MCF 10A (cell line): ENCODE measurements at places on chromosomes 1 and 21. TPM values are rescaled to one million over a fixed set of nuclear protein-coding genes. Genes with fewer than 3 reads are reported as not detected.

- H3K27ac ChIP-seq: no peak overlapping the region
- peaks cover 17% of the 10 kb centered on the region for H3K4me1 ChIP-seq
- H3K4me3 ChIP-seq: no peak overlapping the region
Measured at GRCh38 chr21:43761886-43762285, 14.2 kb downstream of the CSTB start.

GRCh38 chr1:220184506-220184905, 87.7 kb downstream of the RAB3GAP2 start:
- no peak for DNase-seq
- H3K27ac ChIP-seq: no peak overlapping the region
- no peaks in the 10 kb centered on the region for H3K4me1 ChIP-seq
- peaks cover 75% of the 10 kb centered on the region for H3K36me3 ChIP-seq
- no peak overlapping the region for H3K4me3 ChIP-seq

DNA sequence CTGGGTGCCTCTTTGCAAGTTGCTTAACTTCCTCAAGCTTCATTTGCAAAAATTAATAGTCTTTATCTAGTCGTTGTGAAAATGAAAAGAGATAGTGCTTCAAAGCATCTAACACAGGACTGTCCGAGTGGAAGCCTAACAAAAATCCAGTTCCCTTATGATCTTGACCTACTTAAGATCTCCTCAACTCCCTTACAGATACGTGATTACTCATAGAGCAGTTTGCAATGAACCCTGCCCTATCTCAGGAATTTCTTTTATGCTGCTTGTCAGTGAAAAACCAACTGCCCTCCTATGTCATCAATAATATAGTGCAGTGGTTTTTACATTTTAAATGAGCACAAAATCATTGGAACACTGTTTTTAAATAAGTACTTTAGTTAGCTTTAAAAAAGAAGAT, 314.3 kb downstream of the BACH1 start:
- no peaks in the 10 kb centered on the region for H3K36me3 ChIP-seq
- no peaks in the 10 kb centered on the region for H3K4me1 ChIP-seq
- H3K4me3 ChIP-seq: no peak overlapping the region
- no peak for DNase-seq

DNA sequence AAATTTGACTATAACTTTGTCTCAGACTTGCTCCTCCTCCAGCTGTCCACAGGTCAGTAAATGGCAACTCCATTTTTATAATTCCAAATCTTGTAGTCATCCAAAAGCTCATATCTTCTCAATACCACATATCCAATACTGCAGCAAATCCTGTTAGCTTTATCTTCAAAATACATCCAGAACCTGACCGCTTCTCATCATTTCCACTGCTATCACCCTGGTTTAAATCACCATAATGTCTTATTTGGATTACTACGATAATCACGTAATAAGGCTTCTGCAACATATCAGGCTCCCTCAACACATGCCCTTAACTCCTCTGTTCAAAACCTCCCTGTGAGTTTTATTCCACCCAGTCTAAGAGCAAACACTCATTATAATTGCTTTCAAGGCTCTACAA, 34.5 kb downstream of the ERO1B start:
- no peak overlapping the region for H3K27ac ChIP-seq
- H3K4me3 ChIP-seq: no peak overlapping the region
- H3K36me3 ChIP-seq: no peaks in the 10 kb centered on the region
- H3K4me1 ChIP-seq: no peaks in the 10 kb centered on the region

DNA sequence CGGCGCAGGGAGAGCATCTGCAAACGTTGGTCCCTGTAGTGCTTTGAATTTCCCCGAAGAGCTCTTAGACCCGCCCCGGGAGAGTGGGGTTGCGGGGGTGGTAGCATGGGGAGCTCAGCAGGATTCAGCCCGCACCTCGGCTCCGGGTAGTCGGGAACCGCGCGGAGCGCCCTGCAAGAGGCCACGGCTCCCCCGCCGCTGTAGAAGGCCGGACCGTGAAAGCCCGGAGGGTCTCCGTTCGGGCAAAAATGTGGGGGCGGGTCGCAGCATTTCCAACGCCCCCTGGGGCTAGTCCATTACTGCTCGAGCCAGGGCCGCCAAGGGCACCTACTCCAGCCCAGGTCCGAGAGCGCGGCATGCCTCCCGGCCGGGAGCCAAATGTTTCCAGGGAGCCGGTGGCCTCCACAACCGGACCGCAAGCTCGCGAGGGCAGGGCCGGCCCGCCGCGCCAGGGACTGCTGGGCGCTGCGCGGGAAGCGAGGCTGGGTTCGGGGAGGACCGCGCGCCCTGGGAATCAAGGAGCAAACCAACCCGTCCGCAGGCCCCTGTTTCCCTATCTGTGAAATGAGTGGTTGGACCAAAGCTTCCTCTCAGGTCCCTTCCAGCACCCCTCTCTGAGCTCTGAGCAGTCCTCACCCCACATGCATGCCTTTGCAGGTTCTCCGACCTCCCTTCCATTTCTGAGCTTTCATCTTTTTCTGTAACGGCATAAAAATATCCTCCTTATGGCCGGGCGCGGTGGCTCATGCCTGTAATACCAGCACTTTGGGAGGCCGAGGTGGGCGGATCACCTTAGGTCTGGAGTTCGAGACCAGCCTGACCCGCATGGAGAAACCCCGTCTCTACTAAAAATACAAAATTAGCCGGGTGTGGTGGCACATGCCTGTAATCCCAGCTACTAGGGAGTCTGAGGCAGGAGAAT, 775 bp upstream of the TMEM63A start:
- H3K4me3 ChIP-seq: peak overlapping the region; percentile 91
- H3K27ac ChIP-seq: peak overlapping the region; percentile 82

DNA sequence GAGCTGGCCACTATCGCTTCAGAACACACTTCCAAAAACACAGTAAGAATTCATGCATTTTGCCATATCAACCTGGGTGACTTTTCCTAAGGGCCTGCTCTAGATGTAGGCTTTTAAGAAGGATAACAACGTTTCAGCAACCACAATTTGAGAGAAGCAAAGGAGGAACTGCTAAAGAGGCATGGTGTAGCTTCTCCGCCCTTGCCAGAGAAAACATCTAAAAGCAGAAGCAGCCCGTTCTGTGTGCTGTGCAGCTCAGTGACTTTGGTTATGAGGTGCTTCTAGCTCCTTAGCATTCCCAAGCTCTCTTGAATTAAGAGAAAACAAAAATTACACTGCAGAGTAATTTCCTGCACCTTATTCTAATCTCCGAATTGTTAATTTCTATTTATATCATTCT, 2.7 kb downstream of the PER3 start:
- no peak for DNase-seq
- H3K27me3 ChIP-seq: no peaks in the 10 kb centered on the region
- H3K36me3 ChIP-seq: peaks cover 7% of the 10 kb centered on the region
- no peak overlapping the region for H3K27ac ChIP-seq

DNA sequence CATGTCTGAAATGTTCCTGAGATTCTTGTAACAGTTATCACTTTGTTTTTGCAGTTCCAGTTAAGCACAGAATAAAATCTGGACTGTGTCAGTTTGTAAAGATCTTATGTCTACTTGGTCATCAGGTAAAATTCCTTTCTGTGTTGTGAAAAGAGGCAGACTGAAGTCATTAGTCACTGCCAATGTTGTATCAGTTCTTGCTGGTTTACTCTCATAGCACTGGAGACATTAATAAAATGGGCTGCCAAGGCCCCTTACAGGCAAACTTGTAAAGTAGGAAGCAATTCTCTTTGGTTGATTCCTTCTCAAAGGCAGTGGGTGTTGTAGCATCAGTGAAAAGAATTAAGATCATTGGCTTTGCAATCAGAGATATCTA, 61.4 kb upstream of the ST6GALNAC3 start:
- H3K27ac ChIP-seq: no peak overlapping the region
- DNase-seq: no peak
- H3K4me1 ChIP-seq: no peaks in the 10 kb centered on the region
- H3K27me3 ChIP-seq: no peaks in the 10 kb centered on the region
- no peaks in the 10 kb centered on the region for H3K36me3 ChIP-seq
- H3K4me3 ChIP-seq: no peak overlapping the region

DNA sequence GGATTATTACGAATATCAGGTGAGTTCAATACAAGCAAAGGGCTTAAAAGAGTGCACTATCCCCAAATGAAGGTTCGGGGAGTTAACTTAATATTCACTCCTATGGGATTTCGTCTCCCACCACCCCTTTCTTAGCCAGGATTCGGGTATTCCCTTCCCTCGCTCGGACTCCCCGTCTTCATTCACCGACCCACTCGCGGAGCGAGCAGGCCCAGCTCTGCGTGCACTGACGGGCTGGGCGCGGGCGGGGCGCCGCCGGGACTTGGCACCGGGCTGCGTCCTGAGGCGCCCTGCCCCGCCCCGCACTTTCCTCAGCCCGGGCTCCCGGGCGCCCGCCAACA, 7.7 kb upstream of the MPZL1 start:
- H3K36me3 ChIP-seq: peaks cover 25% of the 10 kb centered on the region
- H3K4me1 ChIP-seq: peaks cover 12% of the 10 kb centered on the region
- H3K27me3 ChIP-seq: no peaks in the 10 kb centered on the region
- peak overlapping the region; percentile 91 for H3K27ac ChIP-seq

- no peaks in the 10 kb centered on the region for H3K27me3 ChIP-seq
- no peak overlapping the region for H3K27ac ChIP-seq
- DNase-seq: no peak
- no peaks in the 10 kb centered on the region for H3K4me1 ChIP-seq
Measured at GRCh38 chr1:248778906-248779305, 23.3 kb upstream of the LYPD8 start.

- H3K36me3 ChIP-seq: no peaks in the 10 kb centered on the region
- DNase-seq: peak; percentile 31
- H3K27me3 ChIP-seq: peaks cover 28% of the 10 kb centered on the region
- no peak overlapping the region for H3K4me3 ChIP-seq
Measured at GRCh38 chr1:48526008-48526710, 54.2 kb upstream of the SPATA6 start.

DNA sequence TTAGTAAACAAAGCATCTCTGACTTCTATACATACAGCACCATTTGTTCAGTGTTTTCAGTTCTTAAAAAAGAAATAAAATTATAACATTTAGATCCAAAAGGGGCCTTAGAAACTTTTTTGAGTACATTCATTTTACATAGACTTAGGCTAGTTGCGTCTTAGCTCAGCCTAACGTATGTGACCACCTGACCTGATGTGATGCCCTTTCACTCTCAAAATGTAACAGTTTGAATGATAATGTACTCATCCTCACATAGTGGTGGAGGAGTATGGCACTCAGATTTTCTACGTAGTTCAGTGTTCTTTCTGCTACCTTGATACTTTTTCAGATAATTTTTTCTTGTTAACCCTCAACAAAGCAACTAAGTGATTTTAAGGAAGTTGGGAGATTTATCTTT, 43.4 kb downstream of the RPRD2 start:
- no peak overlapping the region for H3K4me3 ChIP-seq
- H3K36me3 ChIP-seq: no peaks in the 10 kb centered on the region
- DNase-seq: no peak

DNA sequence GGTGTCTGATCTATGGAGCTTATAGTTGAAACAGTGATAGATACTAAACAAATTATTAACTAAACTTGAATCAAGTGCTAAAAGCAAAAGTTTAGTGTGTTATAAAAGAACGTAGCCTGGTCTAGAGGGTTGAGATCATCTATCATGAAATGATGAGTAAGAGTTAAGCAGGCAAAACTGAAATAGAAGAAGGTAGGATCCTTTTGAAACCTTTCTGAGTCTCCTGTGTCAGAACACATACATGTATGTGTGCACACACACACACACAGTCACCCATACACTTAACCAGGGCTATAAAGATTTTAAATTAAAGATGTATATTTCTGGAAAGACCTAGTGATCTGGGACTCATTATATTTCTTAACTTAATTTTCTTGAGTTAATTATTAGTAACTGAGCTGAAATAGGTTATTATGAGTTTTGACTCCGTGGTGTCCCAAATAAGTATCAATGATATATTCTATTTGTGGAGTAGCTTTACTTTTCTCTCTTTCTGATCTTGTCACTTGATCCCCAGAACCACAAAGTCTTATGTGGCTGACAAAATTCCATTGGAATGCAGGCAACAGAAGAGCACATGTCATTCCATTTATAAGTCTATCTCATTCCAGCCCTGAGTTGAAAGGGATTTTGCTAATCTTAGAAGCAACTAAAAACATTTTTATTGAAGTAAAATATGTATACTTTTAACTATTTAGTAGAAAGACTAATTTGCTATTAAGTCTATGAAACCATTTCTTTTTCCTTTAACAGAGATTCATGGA, 70.7 kb downstream of the PRRX1 start:
- no peak overlapping the region for H3K27ac ChIP-seq
- peaks cover 5% of the 10 kb centered on the region for H3K4me1 ChIP-seq
- no peaks in the 10 kb centered on the region for H3K36me3 ChIP-seq
- DNase-seq: no peak
- no peak overlapping the region for H3K4me3 ChIP-seq
- no peaks in the 10 kb centered on the region for H3K27me3 ChIP-seq

The FCGR1A gene
- not detected in 2 replicates for total RNA-seq

The OR6N1 gene
- not detected in 2 replicates for total RNA-seq

The CHI3L2 gene
- 1.4 and 2.1 TPM in 2 replicates for total RNA-seq

The RBM11 gene
- total RNA-seq: 3.9 and 5.1 TPM in 2 replicates

The PGLYRP3 gene
- not detected in 2 replicates for total RNA-seq
